H1 (cell line): ENCODE measurements at places on chromosomes 13 and 19. TPM values are rescaled to one million over a fixed set of nuclear protein-coding genes. Genes with fewer than 3 reads are reported as not detected.
A peak's percentile ranks its signal among the peaks of the same experiment; 100 is the strongest.

DNA sequence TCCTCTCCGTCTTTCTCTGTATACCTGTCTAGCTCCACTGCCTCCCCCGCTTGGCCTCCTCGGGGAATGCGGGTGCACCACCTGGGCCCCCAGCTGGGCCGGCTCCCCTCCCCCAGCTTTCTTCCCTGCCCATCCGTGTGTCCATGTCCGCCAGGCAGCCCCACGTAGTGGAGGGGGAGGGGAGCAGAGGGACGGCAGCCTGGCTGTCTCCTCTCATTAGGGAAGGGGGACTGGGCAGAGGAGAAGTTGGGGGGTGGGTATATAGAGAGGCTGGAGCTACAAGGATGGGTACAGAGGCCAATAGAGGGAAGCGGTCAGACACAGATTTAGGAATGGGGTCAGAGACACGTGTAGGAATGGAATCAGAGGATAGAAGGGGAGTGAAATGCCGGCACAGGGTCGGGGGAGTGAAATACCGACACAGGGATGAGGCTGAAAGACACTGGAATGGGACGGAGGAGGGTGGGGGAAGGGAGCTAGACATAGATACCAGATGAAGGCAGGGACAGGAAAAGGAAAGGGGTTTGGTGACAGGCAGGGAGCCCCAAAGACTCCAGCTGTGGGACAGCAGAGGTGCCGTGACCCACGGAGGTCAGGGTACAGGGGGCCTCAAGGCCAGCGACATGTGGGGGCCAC lies 2.8 kb downstream of the NECTIN2 start:
- DNase-seq = no peak

DNA sequence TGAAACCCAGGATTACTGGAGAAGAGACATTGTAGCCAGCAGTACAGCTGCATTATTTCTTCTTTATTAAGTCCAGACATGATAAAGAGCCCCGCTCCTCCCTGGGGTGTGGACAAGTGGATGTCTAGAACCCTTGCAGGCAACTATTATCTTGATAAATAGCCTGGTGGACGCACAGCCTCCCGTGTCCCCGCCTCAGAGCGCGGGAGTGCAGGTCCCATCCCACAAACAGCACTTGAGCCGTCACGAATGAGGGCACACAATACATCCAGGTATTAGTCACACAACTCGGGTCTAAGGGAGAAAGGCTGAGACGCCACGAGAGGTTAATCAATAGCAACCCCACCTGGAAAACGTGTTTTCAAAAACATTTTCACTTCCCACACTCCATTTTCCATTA lies 213.2 kb upstream of the SOX1 start:
- DNase-seq = peak; percentile 36

DNA sequence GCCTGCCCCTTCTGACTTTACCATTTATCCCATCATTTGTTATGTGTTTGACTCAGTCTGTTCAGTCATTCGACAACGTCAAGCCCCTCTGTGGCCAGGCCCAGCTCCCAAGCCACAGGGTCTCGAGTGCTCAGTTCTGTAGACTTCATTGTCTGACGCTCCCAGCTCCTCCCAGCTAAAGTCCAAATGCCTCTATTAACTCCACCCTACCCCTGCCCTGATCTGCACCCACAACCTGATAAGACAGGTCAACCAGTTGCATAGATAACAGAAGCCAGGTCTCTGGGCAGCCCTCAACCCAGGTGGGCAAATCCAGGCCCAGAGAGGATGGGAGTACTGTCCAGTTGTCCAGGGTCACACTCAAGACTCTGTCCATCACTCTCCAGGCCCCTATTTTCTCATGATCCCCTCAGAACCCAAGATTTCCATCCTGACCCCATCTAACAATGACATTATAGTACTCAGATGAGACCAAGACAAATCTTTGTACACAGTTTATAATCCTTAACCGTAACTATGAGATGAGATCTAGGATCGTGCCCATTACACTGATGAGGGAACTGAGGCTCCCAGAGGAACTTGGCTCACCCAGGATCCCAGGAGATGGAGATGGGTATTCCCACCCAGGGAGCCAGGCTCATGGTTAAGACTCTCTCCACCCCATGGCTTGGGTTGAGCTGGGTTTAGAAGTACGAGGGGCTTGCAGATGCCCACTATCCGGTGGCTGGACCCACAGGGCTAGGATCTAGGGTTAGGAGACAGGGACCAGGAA lies 1.1 kb downstream of the TM6SF2 start:
- no peak for DNase-seq

DNA sequence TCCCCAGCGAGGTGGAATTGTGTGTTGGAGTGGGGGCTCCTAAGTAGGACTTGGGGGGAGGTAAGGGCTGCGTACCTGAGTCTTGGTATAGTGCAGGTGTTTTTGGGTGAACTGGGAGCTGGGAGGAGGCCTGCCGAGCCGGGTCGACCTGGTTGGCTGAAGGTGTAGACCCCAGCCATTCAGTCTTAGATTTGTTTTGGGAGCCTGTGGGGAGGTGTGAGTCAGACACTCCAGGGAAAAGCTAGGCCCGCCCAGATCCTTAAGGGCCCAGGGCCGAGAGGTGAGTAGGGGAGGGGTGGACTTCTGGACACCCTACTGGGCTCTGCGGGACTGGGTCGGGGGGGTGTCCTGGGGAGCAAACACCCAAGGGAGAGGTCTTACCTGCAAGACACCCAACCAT lies 935 bp downstream of the CRB3 start:
- DNase-seq = no peak

The ZNF724 gene
- total RNA-seq = 62.3 and 67.2 TPM in 2 replicates

The ZNF536 gene
- 0.09 and 0.33 TPM in 2 replicates for total RNA-seq

The ALOX5AP gene
- not detected in 2 replicates for total RNA-seq

The PLK5 gene
- total RNA-seq = 0.43 and 1.2 TPM in 2 replicates

The UPK1A gene
- total RNA-seq = 0.56 and 0.61 TPM in 2 replicates
